ENCODE measurements at places on chromosomes 6 and 20.

DNA sequence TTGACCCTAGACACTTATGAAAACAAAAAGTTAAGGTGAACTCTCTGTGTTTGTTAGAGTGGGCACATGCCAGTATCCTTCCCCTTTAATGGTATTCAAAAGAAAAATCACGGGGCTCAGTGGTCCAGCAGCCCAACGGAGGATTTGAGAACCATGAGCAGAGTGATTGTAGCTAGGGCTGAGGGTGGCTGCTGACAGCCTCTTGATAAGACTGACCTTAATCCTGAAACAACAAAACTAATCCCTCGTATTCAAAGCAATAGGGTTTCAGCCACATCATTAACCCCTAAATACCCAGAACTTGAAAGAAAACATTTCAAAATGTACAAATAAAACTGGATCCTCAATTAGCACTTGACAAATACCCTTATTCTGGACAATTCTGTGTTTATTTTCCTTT, 95.1 kb downstream of the SNAP25 start:
- no peak for DNase-seq

DNA sequence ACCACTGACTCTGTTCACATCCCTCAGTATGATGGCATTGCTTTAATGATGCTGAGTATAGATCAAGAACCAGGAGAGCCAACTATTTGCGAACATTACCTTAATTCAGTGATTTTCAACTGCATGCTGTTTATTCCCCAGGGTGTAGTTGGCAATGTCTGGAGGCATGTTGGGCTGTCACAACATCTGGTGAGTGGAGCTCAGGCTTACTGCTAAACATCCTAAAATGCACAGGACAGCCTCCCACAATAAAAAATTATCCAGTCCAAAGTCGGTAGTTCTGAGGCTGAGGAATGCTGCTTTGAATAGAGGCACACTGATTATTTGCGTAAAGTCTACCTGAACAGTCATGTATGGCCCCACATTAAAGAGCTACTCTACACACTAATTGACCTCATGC, 94.8 kb upstream of the OPRM1 start:
- no peak for DNase-seq

DNA sequence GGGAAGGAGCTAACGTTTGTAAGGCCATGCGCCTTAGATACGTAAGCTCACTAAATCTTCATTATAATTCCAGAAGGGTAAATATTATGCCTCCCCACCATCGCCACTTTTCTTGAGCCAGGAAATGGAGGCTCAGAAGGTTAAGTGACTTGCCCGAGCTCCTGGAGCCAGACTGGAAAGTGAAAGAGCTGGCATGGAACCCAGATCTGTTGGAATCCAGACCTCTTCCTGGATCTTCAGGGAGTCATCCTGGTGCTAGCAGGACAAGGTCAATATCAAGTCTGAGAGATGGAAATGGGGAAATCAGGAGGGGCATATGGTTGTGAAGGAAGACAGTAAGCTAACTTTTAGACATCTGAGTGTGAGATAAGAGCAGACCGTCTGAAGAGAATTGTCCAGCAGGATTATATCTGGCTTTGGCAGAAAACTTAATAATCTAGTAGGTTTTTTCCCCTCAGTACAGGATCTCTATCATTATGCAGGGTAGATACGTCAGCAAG, 6.2 kb downstream of the TMEM200A start:
- no peak for DNase-seq

DNA sequence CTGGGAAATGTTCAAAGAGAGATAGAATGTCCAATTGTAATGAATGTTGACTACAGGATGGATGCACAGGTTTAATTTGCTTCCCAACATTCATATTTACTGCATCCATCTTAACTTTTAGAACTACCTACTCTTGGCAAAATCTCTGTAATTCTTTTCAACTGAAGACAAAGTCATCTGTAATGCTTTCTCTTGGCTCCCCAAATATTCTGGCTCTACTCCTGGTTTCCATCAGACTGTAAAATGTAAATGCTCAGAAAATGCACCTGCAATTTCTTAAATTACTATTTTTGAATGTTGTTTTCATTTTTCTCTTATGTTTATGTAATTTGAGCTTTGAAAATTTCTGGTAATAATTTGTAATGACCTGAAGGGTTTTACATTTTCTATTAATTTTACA, 480.8 kb upstream of the IMPG1 start:
- DNase-seq = no peak

GRCh38 chr6:330948-331347, 38.7 kb downstream of the DUSP22 start:
- DNase-seq = no peak
